ENCODE measurements at places on chromosomes 5 and 9. TPM values are rescaled to one million over a fixed set of nuclear protein-coding genes. Genes with fewer than 3 reads are reported as not detected.

DNA sequence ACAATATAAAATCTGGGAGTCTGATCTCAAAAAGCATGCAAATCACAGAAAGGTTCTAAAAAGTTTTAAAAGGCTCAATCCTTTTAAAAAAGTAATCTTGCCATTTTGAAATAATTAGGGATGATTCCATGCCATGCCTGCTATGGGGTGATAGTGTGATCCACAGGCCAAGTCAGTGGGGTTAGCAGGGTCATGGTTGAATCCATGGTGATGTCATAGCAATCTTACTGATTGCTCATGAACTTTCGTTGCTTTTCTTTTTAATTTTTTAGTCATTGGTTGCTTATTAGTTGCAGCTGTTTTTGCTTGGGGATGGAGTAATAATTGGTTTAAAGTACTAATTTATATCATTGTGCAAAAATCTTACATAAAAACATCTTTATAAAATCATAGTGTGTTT is 485.0 kb downstream of the ENC1 start:
- DNase-seq: no peak

- DNase-seq: no peak
Observed at GRCh38 chr9:111527347-111527746, 2.4 kb downstream of the ZNF483 start.

- DNase-seq: no peak
Observed at GRCh38 chr9:81620002-81620390, 69.4 kb downstream of the TLE1 start.

- no peak for DNase-seq
Observed at GRCh38 chr5:157671592-157672330, 428 bp downstream of the C5orf52 start.

Gene SPINK4
- total RNA-seq: not detected

Gene FOXD4
- not detected for total RNA-seq

Gene C9orf43
- total RNA-seq: 0.38 TPM

GRCh38 chr5:154544646-154545045 is 66.6 kb upstream of the HAND1 start:
- no peak for DNase-seq

DNA sequence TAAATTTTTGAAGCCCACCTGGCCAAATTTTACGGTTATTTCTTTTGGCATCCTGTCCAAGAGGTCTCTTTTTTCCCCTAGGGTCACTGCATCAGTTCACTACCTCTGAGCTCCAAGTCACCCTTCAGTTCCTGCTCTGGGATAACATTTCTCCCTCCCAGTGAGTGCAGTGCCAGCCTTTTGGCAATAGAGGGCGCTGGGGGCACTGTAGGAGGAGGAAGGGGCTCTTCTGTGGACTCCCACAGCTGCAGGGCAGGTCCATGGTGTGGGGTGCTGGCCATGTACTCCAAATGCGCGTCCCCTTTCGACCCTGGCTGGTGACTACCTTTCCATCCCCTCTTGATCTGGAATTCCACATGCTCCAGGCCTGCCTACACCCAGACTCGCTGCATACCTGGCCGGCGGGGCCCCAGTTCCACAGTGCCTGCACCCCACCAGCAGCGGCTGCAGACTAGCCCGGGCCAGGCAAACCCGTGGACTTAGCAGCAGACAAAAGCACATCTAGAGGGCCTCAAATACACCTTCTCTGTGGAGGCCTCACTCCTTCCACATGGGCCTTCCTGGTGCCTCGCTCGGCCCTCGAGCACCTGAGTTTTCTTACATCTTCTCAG is 20.3 kb upstream of the NINJ1 start:
- DNase-seq: no peak

Gene TMEM215
- total RNA-seq: not detected

DNA sequence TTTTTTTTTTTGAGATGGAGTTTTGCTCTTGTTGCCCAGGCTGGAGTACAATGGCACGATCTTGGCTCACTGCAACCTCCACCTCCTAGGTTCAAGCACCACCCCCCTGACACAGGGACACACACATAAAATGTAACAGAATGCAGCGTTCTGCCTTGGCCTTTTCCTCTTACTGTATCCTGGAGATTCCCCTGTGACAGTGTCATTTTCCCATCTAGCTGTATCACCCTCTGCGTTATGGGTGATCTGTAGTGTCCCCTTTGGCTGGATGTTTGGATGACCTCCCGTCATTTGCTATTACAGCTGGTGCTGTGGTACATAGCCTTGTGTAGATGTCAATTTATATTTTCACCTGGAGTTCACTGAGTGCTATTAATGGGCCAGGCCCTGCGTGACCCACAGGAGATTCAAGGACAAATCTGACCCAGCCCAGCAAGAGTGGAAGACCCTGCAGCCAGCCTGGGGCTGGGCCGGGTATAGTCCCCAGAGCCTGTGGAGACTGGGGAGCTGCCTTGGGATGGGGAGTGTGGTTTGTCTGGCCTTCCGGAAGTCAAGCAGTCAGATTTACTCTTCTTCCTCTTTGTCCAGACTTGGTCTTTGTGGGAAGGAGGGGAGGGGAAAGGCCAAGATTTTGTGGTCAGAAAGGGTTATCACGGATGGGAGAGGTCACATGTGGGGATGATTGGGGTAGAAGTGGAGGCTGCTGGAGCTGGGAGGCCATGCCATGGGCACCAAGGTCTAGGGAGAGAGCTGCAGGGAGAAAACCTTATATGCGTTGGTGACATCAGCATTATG is 43.6 kb downstream of the ERGIC1 start:
- DNase-seq: no peak

DNA sequence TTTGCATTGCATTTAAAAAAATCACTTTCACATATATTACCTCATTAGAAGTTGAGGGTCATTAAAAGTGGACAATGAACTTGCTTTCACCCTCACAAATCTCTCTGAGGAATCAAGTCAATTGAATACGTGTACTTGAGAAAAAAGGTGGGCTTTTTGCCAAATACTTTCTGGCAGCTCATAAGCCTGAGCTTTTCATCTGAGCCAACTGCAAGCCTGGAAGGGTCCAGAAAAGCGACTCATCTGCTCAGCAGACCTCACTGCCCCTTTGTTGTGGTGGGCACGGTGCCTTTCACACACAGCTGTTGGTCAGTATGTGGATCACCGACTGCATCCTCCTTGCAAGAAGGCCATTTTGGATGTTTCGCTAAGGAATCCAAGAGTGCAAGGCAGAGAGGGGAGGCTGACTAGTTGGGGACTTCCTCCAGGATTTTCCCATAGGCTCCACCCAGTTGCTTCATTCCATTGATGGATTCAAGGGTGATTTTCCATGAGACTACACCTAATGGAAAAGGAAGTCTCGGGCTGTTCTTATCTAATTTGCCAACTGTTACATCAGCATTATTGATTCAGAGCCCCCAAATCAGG is 564.7 kb downstream of the PDE4D start:
- no peak for DNase-seq

- DNase-seq: no peak
Observed at GRCh38 chr5:36073595-36074216, 7.0 kb upstream of the UGT3A2 start.

Gene ANKRD31
- 1.1 TPM for total RNA-seq

Gene GRM6
- not detected for total RNA-seq

DNA sequence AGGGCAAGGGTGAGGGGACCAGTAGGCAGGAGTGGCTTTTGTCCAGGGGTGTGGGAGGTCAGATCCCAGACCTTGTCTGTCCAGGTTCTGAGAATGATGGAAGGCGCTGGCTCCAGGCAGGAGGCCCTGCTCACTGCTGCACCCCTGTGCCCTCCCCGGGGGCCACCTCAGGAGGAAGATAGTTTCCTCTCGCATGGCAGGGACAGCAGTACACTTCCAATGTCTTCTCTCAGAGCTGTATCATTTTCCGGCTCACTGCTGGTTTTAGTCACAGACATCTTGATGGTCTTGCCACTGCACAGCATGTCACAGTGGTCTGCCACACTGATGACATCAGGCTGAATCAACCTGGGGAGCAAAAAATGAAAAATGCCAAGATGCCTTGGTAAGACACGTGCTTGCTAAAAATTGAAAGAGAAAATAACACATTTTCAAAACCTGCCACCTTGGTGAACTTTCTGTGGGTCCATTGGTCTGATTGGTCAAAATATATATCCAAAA is 3.3 kb upstream of the SLC6A3 start:
- DNase-seq: no peak

Gene SLC6A18
- total RNA-seq: not detected

GRCh38 chr5:170903075-170903474 is 41.3 kb downstream of the RANBP17 start:
- no peak for DNase-seq

GRCh38 chr5:36763454-36763853 is 113.1 kb upstream of the NIPBL start:
- no peak for DNase-seq

- DNase-seq: no peak
Observed at GRCh38 chr5:1553539-1554409, 30.0 kb upstream of the LPCAT1 start.

Gene ANKRD55
- not detected for total RNA-seq

DNA sequence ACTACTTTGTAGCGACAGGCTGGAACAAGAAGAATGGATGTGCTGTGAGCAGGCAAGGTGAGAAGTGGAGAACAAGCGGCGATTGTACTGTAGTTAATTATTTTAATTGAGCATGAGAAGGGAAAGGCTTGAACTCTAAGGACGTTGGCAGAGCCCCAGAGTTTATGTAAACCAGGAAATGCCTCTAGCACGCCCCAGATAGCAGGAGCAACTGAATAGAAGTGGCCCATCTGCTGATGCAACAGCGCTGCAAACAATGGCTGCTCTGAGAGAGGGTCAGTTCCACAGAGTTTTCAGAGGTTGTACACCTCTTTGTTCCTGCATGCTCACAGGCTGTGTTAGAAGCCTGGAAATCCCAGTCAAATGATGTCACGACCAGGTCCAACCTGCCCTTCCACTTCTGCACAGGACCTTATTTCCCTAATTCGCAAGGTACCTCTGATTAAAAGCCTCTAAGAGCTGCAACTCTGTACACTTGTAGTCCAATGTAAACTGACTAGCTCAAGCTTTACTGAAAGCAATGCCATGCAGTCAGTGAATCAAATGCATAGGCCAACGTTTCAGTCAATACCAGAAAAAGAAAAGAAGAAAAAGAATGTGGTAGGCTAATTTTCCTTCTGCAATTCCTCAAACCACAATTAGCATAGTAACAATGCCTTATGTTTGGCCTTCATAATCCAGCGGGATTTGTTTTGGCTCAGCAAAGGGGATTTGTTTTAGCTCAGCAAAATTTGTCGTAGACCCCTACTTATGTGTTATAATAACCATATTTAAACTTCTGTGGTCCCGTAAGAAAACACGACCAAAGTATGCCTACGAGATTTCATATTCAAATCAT is 119.6 kb upstream of the RETREG1 start:
- no peak for DNase-seq

GRCh38 chr9:92290785-92291429 is 2.6 kb downstream of the IARS1 start:
- no peak for DNase-seq

- DNase-seq: no peak
Observed at GRCh38 chr5:111699976-111700375, 57.0 kb downstream of the NREP start.

- no peak for DNase-seq
Observed at GRCh38 chr5:38600329-38601045, 44.0 kb upstream of the LIFR start.

GRCh38 chr5:39854771-39855410 is 430.1 kb upstream of the DAB2 start:
- no peak for DNase-seq

DNA sequence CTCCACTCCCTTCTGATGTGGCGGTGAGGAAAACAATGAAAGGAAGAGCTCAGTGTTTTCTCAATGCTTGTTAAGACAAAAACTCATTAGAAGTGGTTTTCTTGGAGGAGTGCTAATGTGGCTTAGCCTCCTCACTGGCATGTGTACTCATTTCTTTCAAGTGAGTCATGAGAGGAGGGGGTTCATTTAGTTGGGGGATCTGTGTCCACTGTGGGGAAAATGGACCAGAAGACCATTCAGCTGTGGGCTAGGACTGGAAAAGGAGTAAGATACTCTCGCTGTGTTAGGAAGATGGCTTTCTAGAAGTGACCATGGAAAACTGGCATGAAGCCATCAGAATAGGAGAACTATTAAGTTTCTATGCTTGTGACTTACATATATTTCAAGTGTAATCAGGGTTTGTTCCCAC is 23.5 kb downstream of the KLF9 start:
- no peak for DNase-seq

Gene PCDHGA10
- 7.4 TPM for total RNA-seq

- no peak for DNase-seq
Observed at GRCh38 chr5:10867389-10868303, 106.6 kb upstream of the DAP start.

- DNase-seq: no peak
Observed at GRCh38 chr5:77669677-77670076, 31.2 kb upstream of the OTP start.

GRCh38 chr9:122016744-122017143 is 76.4 kb downstream of the TTLL11 start:
- no peak for DNase-seq

Gene GRAMD2B
- 13.7 TPM for total RNA-seq

- no peak for DNase-seq
Observed at GRCh38 chr9:69861011-69861410, 40.4 kb downstream of the CFAP95 start.

GRCh38 chr5:172943283-172943841 is 15.9 kb upstream of the RPL26L1 start:
- DNase-seq: no peak

Gene CCDC171
- total RNA-seq: 2.9 TPM

GRCh38 chr5:172443441-172444109 is 10.8 kb downstream of the SH3PXD2B start:
- no peak for DNase-seq

Gene C5orf52
- total RNA-seq: not detected

DNA sequence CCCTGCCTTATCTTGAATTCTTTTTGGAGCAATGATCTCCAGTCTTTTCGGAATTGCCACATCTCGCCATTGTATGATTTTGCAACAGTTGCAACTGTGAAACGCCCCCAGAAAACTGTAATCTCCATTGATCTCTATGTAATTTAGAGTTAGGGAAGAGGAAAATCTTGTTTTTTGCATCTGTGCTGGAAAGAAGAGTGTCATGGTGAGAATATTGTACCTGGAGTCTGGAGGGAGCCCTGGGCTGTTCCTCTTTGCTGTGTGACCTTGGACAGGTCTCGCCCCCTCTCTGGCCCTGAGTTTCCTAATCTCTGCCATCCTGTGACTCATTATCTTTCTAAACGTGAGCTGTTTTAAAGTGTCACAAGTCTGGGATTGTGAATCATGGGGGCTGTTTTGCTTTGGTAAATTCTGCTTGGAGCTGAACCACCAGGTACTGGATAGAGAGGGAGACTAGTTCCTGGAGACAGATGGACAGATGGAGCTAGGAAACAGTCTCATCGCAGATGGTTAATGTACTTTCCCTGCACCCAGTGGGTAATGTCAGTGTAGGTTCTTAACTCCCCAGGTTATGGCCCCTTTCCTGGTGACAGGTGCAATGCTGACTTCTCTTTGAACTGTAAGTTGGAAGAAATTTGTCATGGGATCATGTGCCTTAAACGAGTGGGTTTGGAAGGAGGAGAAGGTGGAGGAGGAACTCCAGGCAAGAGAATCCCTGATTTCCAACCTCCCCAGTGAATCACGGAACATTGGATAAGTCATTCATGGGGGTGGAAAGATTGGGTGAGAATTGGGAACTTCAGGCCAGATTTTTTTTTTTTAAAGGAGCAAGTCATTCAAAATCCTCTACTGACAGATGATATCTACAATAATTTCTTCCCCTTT is 19.6 kb downstream of the PPARGC1B start:
- no peak for DNase-seq

Gene TXNDC8
- not detected for total RNA-seq
